ENCODE measurements at places on chromosomes 16 and 17.
A peak's percentile ranks its signal among the peaks of the same experiment; 100 is the strongest.

DNA sequence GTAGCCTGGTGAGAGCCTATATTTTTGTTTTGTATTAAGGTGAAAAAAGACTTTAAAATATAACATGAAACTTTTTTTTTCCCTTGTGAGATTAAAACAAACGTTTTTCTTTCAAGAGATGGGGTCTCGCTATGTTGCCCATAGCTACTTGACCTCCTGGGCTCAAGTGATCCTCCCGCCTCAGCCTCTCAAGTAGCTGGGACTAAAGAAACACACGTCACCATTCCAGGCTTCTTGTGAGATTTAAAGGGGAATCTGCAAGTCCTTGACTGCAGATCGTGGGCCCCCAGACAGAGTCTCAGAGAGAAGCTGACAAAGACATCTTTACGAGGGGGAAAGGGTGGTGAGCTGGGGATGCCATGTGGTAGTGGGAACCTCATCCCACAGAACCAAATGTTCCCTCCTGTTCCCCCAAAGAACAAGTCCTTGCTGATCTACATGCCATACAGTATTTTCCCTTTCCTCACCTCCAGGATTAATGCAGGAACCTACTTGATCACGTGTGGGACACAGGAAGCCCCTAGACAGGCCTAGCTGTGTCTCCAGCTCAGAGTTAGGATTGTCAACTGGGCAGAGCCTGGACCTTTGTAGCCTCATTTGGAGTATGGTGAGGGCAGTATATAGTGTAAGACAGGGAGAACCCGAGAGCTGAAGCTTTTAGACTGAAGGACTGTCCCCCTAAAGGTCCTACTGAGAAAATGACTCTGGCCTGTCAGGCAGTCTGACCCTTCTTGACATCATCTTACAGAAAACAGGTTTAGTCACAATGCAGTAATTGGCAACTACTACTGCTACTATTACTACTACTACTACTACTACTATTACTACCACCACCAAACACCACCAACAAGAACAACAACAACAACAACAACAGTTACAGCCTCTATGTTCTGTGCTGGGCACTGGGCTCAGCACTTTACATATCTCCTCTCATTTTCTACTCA is 4.1 kb downstream of the MAP3K14 start:
- H3K27ac ChIP-seq = no peak overlapping the region
- H3K36me3 ChIP-seq = no peaks in the 10 kb centered on the region
- DNase-seq = no peak

DNA sequence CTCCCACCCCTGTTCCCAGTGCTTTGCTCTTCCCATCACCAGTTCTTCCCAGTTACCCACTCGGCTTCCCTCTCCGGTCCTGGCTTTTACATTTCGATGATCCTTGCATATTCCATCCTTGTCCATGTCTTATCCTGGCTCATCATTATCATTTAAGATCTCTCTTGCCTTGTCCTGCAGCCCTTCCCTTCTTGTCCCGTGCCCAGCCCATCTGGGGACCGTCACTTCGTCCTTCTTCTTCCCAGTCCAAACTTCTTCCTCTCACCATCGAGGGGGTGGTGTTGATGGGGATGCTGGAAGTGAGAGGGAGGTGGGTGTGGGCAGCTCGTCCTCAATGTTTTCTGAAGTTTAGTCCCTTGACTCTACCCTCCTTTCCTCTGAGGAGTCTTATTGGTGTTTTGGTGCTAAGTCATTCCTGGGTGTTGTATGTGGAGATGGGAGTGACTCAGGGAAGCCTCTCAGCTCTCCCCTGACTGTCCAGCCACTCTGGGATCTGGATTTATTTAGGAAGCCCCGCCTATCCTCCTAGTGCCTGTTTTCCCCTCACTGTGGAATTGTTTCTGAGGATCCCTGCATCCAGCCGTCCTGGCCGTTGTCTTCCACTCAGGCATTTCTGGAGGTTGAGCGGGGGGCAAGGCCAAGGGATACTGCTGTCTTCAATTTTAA is 975 bp downstream of the SNX29 start:
- H3K27me3 ChIP-seq = no peaks in the 10 kb centered on the region
- no peak for DNase-seq
- no peak overlapping the region for H3K27ac ChIP-seq

- H3K4me3 ChIP-seq = no peak overlapping the region
- H3K27me3 ChIP-seq = no peaks in the 10 kb centered on the region
- no peak for DNase-seq
- no peaks in the 10 kb centered on the region for H3K4me1 ChIP-seq
- no peaks in the 10 kb centered on the region for H3K36me3 ChIP-seq
Observed at GRCh38 chr17:66679631-66680517, 155.0 kb upstream of the CACNG5 start.

DNA sequence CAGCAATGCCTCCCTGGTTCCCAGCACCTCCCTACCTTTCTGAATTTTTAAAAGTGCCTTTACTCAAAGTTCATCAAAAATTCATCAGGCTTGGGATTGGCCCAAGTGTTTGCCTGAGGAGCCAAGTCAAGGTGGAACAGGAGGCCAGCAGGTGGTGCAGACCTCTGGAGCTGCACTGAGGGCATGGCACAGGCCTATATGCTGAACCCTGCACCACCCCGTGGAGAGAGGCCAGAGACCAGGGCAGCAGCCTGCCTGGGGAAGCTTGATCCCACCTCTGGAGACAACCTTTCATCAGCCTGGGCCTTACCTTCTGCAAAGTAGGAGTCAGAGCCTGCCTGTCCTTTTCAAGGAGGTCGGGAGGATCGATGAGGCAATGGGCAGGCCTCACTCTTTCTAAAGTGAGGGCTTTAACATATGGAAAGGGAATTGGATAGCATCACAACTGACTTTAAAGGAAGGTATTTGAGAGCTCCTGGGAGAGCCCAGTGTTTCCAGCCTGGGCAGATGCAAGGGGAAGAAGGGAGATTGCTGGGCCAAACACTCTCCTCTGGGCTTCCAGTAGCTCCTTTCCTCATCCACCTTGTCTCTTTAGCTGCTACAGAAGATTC is 31.8 kb upstream of the TMEM132E start:
- no peak for DNase-seq
- H3K36me3 ChIP-seq = no peaks in the 10 kb centered on the region
- H3K27me3 ChIP-seq = no peaks in the 10 kb centered on the region
- H3K4me1 ChIP-seq = no peaks in the 10 kb centered on the region
- H3K4me3 ChIP-seq = no peak overlapping the region

DNA sequence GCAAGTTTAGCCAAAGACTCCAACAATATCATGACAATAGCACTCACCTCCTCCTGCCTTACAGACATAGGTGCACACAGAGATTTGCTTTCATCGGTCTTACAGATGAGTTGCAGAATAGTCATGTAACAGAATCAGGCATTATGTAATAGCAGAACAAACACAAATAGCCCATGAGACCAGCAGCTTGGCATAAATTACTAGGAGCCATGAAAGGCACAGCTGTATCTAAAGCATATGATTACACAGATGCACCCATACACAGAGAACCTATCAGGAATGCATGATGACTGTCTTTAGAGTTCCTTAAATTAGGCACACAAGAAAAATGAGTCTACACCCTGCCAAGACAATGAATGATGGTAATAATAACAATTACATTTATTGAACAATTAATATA is 342.0 kb upstream of the XYLT1 start:
- no peak overlapping the region for H3K4me3 ChIP-seq
- no peak overlapping the region for H3K27ac ChIP-seq
- H3K27me3 ChIP-seq = no peaks in the 10 kb centered on the region
- no peaks in the 10 kb centered on the region for H3K36me3 ChIP-seq
- no peak for DNase-seq

GRCh38 chr17:70041540-70041939 is 33.5 kb upstream of the KCNJ16 start:
- no peaks in the 10 kb centered on the region for H3K36me3 ChIP-seq
- H3K27ac ChIP-seq = no peak overlapping the region
- no peak overlapping the region for H3K4me3 ChIP-seq
- no peaks in the 10 kb centered on the region for H3K27me3 ChIP-seq

DNA sequence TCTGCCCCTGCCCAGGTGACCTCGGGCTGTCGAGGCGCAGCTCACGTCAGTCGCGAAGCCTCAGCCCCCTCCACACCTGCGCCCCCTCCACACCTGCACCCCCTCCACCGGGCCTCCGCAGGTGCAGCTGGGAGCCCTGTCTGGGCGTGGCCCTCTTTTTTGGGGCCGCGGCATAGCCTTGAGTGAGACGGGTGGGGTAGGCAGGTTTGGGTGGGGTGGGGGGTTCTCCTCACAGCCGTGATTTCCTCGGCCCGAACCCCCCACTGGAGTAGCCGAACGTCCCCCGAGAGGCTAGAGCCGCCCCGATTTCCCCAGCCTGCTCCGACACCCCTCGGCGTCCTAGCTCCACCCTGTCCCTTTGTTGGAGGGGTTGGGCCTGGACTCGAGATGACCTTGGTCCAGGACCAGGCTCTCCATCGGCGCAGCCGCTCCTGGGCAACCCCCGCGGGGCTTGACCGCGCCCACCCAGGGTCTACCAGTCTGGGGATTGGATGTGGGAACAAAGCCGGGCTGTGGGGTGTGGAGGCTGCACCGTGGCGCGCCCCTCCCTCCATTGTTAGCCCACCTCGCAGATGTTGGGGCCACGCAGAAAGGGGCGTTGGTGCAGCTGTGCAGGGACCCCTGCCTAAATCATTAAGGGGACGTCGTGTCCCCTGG is 626 bp downstream of the TUBB3 start:
- peaks cover 5% of the 10 kb centered on the region for H3K4me1 ChIP-seq
- H3K27ac ChIP-seq = no peak overlapping the region
- no peaks in the 10 kb centered on the region for H3K36me3 ChIP-seq
- no peaks in the 10 kb centered on the region for H3K27me3 ChIP-seq
- H3K4me3 ChIP-seq = peak overlapping the region; percentile 56
- DNase-seq = peak; percentile 46

GRCh38 chr16:11310997-11311561 is 29.9 kb upstream of the PRM1 start:
- peaks cover 9% of the 10 kb centered on the region for H3K4me1 ChIP-seq
- no peak overlapping the region for H3K27ac ChIP-seq
- H3K36me3 ChIP-seq = no peaks in the 10 kb centered on the region
- no peak overlapping the region for H3K4me3 ChIP-seq

GRCh38 chr17:32453370-32453769 is 9.1 kb downstream of the PSMD11 start:
- H3K4me3 ChIP-seq = no peak overlapping the region
- no peak overlapping the region for H3K27ac ChIP-seq
- no peaks in the 10 kb centered on the region for H3K27me3 ChIP-seq
- peaks cover 9% of the 10 kb centered on the region for H3K36me3 ChIP-seq
- DNase-seq = no peak
- H3K4me1 ChIP-seq = no peaks in the 10 kb centered on the region

DNA sequence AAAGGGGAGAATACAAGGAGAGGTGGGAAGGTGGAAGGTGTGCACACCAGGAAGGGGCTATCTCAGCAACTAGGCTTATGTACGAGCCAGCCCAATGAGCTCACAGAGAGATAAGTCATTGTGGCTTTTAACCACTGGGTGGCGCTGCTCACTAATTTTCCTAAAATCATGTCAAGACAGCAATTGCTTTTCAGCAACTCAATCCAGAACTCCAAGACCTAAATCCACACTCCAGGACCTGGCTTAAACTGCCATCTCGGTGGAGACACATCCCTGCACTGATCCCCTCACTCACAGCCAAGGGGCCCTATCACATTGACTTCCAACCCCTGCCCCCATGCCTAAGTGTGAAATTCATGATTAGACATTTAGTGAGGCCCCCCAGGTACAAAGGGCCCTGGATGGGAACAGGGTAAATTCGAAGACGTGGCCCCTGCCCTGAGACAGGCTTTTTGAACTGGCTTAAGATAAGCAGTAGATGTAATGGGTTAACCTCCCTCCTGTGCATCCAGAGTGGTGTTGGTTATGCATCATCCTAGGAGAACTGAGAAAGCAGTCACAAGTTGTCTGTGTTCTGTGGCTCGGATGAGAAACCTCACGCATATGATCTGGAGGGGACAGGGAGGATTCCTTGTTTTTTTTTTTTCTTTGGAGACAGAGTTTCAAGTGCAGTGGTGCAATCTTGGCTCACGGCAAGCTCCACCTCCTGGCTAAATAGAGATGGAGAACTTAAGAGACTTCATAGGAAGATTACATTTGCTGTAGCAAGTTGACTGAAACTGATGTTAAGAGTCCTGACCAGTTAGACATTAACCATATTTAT is 11.5 kb downstream of the CCL16 start:
- no peaks in the 10 kb centered on the region for H3K36me3 ChIP-seq
- no peaks in the 10 kb centered on the region for H3K27me3 ChIP-seq
- H3K27ac ChIP-seq = no peak overlapping the region
- peak; percentile 87 for DNase-seq

- peak; percentile 75 for DNase-seq
- no peaks in the 10 kb centered on the region for H3K27me3 ChIP-seq
- no peak overlapping the region for H3K27ac ChIP-seq
- H3K4me1 ChIP-seq = no peaks in the 10 kb centered on the region
- no peak overlapping the region for H3K4me3 ChIP-seq
Observed at GRCh38 chr16:59500601-59501000, 766.5 kb upstream of the GOT2 start.
